Right hindlimb (tissue), 1 donor: ENCODE measurements at places on chromosomes 7 and 10.

DNA sequence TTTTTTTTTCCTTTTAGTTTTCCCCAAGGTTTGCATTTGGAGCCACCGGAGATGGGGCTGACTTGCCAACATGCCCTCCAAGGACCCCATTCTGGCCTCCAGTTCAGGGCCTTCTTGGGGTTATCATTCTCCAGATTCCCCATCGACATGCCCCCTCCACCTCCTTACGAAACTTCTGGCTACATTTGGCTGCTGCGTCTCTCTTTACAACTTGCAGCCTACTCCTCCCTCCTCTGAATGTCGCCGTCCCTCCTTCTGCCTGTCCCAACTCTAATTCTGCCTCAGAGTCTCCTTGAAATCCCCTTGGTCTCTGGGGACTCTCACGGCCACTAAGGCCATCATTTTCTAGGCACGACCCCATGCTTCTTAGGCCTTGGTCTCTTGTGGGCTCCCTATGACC lies 72.2 kb upstream of the PODXL start:
- no peak for DNase-seq

- DNase-seq = no peak
Measured at GRCh38 chr10:43195557-43195956, 57.3 kb downstream of the CSGALNACT2 start.

- DNase-seq = no peak
Measured at GRCh38 chr10:130560116-130560515, 423.9 kb downstream of the GLRX3 start.

- no peak for DNase-seq
Measured at GRCh38 chr7:8499128-8499527, 65.7 kb downstream of the NXPH1 start.

DNA sequence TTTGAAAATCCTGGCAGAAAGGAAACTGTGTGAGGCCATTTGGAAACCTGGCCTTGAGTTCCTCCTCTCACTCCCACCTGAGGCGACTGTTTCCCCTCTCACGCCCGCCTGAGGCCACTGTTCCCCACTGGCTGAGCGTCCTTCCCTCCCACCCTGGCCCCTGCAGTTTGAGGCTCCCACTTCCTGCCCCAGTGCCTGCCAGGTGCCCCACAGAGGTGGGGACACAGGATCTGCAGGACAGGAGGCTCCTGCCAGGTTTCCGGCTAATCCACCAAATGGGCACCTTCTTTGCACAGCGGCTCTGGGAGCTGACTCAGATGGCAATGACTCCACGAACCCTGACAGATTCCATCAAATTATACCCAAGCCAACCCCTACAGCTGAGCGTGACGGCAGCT lies 24.3 kb upstream of the LARP4B start:
- DNase-seq = no peak

- DNase-seq = no peak
Measured at GRCh38 chr10:4784667-4785333, 41.2 kb upstream of the AKR1E2 start.

GRCh38 chr7:18993933-18994668 lies 123.3 kb downstream of the TWIST1 start:
- DNase-seq = no peak

GRCh38 chr10:132964231-132964630 lies 21.9 kb upstream of the CFAP46 start:
- DNase-seq = peak; percentile 15

- no peak for DNase-seq
Measured at GRCh38 chr7:98982686-98983085, 104.4 kb downstream of the TRRAP start.

DNA sequence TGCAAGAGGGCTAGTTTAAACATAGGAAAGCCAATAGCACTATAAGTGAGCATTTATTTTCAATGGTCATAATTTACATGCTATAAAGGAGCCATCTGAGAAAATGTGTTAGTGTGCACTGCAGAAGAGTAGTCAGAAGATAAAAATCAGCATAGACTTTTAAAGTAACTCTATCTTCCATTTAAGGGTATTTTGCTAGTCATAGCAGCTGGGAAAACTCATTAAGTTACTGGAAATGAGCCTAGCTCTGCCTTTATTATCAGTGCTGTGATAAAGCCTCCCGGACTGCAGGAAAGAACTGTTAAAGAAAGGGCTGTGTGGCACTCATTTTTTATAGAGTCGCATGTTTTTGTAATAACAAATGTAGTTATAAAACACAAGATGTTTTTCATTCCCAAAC lies 825.8 kb upstream of the POM121L12 start:
- DNase-seq = no peak

- DNase-seq = peak; percentile 15
Measured at GRCh38 chr7:74063223-74063641, 20.4 kb upstream of the LIMK1 start.

GRCh38 chr7:145884716-145885514 lies 231.7 kb upstream of the CNTNAP2 start:
- DNase-seq = no peak

- DNase-seq = no peak
Measured at GRCh38 chr10:119095640-119096039, 8.3 kb upstream of the DENND10 start.

GRCh38 chr7:115491744-115492380 lies 538.7 kb downstream of the TFEC start:
- no peak for DNase-seq

- DNase-seq = no peak
Measured at GRCh38 chr7:156223935-156224832, 411.9 kb upstream of the SHH start.

DNA sequence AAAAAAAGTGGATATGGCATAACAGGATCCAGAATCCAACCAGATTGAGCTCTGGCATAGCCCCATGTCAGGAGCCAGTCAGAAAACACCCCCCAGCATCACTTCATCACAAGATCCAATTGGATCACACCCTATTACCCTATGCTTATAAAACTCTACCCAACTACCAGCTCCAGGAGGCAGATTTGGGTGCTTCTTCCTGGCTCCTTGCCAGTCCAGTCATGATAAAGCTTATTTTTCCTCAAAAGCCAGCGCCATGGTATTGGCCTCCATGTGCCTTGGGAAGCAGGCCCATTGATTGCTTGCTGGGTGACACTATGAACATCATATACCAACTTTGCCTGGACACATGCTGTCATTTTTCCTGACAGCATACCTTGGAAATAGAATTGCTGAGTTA lies 281.4 kb upstream of the MKLN1 start:
- no peak for DNase-seq

GRCh38 chr10:75400771-75401568 lies 594 bp downstream of the ZNF503 start:
- peak; percentile 82 for DNase-seq

DNA sequence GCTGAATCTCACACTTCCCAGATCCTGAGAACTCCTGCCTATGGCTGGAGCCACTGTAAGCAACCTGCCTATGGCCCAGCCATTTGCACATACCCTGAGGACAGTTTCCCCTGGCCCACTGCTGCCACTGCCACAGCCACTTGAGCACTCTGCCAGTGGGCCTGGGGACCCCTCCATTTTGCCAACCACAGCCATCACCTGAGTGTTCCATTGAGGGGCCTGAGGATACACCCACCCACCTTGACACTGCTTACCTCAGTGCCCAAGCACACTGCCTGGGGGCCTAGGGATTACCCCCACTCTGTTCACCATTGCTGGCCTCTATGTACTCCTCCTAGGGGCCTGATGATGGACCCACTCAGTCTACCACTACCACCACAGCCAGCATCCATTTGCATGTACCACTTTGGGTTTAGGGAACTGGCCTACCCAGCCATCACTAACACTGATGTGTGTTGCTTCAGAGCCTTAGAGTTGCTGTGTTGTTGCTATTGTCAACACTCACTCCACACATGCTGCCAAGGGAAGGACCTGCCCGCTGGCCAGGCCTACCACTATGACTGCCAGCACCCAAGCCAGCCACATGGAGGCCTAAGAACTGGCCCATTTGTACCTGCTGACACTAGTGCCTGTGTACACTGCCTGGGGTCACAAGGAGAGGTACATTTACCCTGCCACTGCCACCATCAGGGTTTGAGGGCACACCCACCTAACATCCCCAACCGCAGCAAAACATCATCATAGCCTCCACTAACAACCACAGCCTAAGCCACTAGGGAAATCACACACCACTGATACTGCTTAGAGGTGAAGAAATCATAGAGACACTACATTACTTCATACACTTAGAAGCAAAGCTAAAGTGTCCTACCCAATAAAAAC lies 45.9 kb upstream of the ANTXRL start:
- DNase-seq = no peak
